Spinal cord (tissue), 10 donors: ENCODE measurements at places on chromosomes 13 and 19. TPM values are rescaled to one million over a fixed set of nuclear protein-coding genes. Genes with fewer than 3 reads are reported as not detected.

GRCh38 chr13:93805736-93806135 is 579.1 kb downstream of the GPC6 start:
- H3K27ac ChIP-seq: no peak overlapping the region
- DNase-seq: peak; percentile 12
- H3K27me3 ChIP-seq: no peaks in the 10 kb centered on the region
- H3K4me3 ChIP-seq: no peak overlapping the region
- no peaks in the 10 kb centered on the region for H3K4me1 ChIP-seq

- DNase-seq: no peak
- H3K36me3 ChIP-seq: no peaks in the 10 kb centered on the region
- H3K27ac ChIP-seq: no peak overlapping the region
- no peaks in the 10 kb centered on the region for H3K27me3 ChIP-seq
Observed at GRCh38 chr13:66489586-66489985, 740.5 kb downstream of the PCDH9 start.

- H3K27me3 ChIP-seq: no peaks in the 10 kb centered on the region
- H3K4me3 ChIP-seq: no peak overlapping the region
- no peaks in the 10 kb centered on the region for H3K36me3 ChIP-seq
- H3K4me1 ChIP-seq: no peaks in the 10 kb centered on the region
- H3K27ac ChIP-seq: no peak overlapping the region
- no peak for DNase-seq
Observed at GRCh38 chr13:49245101-49245500, 2.6 kb upstream of the CDADC1 start.

DNA sequence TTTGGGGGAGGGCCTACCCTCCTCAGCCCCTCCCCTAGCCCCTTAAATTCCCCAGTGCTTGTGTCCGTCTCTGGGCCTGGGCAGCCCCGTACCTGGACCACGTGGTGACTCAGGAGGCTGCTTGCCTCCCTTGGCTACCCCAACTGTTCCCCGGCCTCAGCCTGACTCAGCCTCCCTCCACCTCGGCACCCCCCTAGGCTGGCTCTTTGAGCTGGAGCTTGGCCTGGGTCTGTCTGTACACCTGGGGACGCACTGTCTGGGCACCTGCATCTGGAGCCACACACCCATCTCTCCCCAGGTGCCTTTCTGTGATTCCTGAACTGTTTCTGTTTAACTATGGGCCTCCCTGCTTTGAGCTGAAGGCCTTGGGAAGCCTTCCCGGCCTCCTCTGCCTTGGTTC is 1.8 kb upstream of the KLK14 start:
- DNase-seq: no peak
- H3K27ac ChIP-seq: no peak overlapping the region
- H3K36me3 ChIP-seq: peaks cover 6% of the 10 kb centered on the region
- H3K4me1 ChIP-seq: no peaks in the 10 kb centered on the region

GRCh38 chr13:27088619-27089018 is 83.0 kb downstream of the USP12 start:
- DNase-seq: peak; percentile 1
- no peaks in the 10 kb centered on the region for H3K27me3 ChIP-seq
- no peak overlapping the region for H3K27ac ChIP-seq
- peaks cover 10% of the 10 kb centered on the region for H3K36me3 ChIP-seq
- H3K4me1 ChIP-seq: no peaks in the 10 kb centered on the region

The ZNF350 gene
- 15.9 TPM for total RNA-seq

- no peaks in the 10 kb centered on the region for H3K4me1 ChIP-seq
- no peak for DNase-seq
- H3K4me3 ChIP-seq: no peak overlapping the region
- no peaks in the 10 kb centered on the region for H3K27me3 ChIP-seq
- H3K27ac ChIP-seq: no peak overlapping the region
- H3K36me3 ChIP-seq: no peaks in the 10 kb centered on the region
Observed at GRCh38 chr13:73859841-73860240, 274.4 kb downstream of the KLF12 start.

DNA sequence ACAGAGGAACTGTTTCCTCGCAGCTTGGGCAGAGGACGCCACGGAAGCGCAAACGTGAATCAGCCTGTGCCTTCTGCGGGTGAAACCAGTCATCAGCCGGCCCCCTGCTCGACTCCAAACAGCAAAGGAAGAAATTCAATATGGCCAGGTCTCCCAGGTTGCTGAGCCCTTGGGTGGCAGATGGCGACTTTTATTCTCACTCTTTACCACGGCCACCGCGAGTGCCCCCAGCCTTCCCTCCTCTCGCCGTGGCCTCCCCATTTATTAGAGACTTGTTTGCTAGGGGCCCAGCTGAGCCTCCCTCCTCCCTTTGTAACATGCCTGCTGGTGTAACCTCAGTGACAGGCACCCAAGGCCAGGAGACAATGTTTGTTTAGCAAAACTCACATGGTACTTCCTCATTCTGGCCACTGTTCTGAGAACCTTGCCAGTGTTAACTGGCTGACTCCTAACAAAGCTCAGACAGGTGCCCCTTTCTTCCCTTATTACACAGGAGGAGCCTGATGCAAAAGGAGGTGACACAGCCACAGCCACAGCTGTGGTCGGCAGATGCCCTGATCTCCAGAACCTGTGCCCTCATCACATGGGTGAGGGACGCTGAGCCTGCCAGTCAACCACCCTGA is 5.8 kb downstream of the RAB20 start:
- peaks cover 14% of the 10 kb centered on the region for H3K4me1 ChIP-seq
- H3K27me3 ChIP-seq: peaks cover 8% of the 10 kb centered on the region
- no peak overlapping the region for H3K4me3 ChIP-seq
- no peak overlapping the region for H3K27ac ChIP-seq

DNA sequence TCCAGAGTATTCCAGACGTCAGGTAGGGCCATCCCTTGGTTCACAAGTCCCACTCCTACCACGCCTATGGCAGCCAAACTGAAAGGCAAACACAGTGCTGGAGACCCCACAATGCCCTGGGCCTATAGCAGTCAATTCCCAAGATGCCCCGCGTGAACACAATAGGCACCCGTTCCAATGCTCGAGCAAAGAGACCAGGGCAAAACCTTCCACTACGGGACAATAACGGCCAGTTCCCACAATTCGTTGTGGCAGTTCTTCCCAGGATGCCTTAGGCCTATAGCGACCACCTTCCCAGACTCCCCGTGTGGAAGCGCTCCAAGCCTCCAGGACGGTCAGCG is 538 bp downstream of the ZNF428 start:
- H3K4me3 ChIP-seq: peak overlapping the region; percentile 82
- no peaks in the 10 kb centered on the region for H3K27me3 ChIP-seq
- DNase-seq: no peak
- peak overlapping the region; percentile 98 for H3K27ac ChIP-seq

DNA sequence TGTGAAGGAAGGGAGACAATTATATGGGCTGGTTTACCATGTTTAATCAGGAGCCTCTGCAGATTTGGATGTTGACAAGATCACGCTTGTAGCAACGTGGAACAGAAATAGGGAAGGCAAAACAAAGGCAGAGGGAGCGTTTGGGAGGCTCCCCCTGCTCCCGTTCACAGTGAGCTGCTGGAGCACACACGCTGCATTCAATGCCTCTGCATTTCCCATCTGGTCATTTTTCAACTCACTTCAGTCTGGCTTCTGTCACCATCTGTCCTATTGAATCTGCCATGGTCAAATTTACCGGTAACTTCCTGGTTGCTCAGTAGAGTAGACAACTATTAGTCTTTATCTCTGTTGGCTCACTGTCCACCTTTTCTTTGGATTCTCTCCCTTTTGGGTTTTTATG is 91.0 kb downstream of the NHLRC3 start:
- H3K27me3 ChIP-seq: peaks cover 2% of the 10 kb centered on the region
- no peaks in the 10 kb centered on the region for H3K4me1 ChIP-seq
- H3K4me3 ChIP-seq: no peak overlapping the region

- no peak for DNase-seq
- no peaks in the 10 kb centered on the region for H3K4me1 ChIP-seq
- H3K36me3 ChIP-seq: no peaks in the 10 kb centered on the region
- no peak overlapping the region for H3K4me3 ChIP-seq
Observed at GRCh38 chr13:27631156-27631555, 9.5 kb downstream of the POLR1D start.

GRCh38 chr19:45733160-45733810 is at the start of gene MEIOSIN:
TSS of gene MEIOSIN (plus strand) at chr19:45733439. CDS start at chr19:45735377, 1,938 bp downstream.
- peaks cover 20% of the 10 kb centered on the region for H3K4me1 ChIP-seq
- H3K27me3 ChIP-seq: no peaks in the 10 kb centered on the region
- DNase-seq: no peak
- H3K36me3 ChIP-seq: no peaks in the 10 kb centered on the region

The FBN3 gene
- total RNA-seq: 9.0 TPM

GRCh38 chr13:81148822-81149221 is 807.9 kb upstream of the SPRY2 start:
- no peak overlapping the region for H3K4me3 ChIP-seq
- no peaks in the 10 kb centered on the region for H3K36me3 ChIP-seq
- H3K27ac ChIP-seq: no peak overlapping the region
- no peak for DNase-seq
- no peaks in the 10 kb centered on the region for H3K4me1 ChIP-seq
- H3K27me3 ChIP-seq: no peaks in the 10 kb centered on the region
